Amniotic epithelial cell (primary cell): ENCODE measurements at places on chromosomes 13 and 19.
A peak's percentile ranks its signal among the peaks of the same experiment; 100 is the strongest.

- DNase-seq = no peak
Measured at GRCh38 chr19:45954156-45954555, 19.5 kb downstream of the NOVA2 start.

DNA sequence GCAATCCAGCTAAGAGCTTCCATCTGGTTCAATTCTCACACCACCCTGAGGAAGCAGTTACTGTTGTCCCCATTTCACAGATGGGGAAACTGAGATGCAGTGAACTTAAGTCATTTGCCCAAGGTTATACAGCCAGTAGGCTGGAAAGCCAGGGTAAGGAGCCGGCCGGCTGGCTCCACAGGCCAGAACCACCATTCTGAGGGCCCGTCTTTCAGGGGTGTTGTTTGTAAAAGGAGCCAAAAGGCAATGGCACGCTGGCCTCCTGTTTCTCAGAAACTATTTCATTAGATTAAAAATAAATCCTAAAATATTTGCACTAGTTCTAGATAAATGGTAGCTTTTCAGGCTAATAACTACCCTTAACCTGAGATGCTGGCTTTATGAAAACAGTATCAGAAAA is 114.9 kb downstream of the CRYL1 start:
- DNase-seq = no peak

DNA sequence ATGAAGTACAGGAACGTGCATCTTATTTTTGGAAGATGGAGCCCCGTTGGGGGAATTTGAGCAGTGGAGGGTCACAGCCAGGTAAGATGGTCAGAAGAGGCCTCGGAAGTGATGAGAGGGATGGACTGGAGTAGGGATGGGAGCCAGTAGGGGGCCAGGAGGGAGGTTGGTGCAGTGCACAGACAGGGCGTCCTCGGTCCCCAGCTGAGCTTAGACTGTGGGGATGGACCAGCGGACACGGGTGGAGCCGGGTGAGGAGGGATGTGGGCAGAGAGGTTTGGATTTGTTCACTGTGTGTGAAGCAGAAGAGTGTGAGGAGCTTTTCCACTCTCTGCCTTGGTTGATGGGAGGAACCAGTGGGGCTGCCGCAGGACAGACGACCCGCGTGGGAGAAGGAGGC is 10.6 kb downstream of the RPS9 start:
- DNase-seq = no peak

- DNase-seq = no peak
Measured at GRCh38 chr19:4368128-4368820, 24.9 kb downstream of the MPND start.

DNA sequence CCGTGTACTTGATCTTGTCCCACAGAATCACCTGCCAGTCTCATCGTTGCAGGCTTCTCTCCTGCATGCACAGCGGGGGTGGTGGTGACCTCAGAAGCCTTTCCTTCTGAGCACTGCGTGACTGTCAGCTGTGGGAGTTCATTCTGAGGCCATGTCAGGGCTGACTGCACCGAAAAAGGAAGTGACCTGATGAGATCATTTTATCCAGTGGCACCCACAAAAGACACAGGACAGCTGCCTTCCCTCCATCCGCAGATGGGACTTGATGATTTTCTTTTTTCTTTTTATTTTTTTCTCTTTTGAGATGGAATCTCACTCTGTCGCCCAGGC is 89.7 kb downstream of the RAB20 start:
- no peak for DNase-seq

GRCh38 chr19:13212759-13213330 is 62.6 kb downstream of the IER2 start:
- peak; percentile 31 for DNase-seq

DNA sequence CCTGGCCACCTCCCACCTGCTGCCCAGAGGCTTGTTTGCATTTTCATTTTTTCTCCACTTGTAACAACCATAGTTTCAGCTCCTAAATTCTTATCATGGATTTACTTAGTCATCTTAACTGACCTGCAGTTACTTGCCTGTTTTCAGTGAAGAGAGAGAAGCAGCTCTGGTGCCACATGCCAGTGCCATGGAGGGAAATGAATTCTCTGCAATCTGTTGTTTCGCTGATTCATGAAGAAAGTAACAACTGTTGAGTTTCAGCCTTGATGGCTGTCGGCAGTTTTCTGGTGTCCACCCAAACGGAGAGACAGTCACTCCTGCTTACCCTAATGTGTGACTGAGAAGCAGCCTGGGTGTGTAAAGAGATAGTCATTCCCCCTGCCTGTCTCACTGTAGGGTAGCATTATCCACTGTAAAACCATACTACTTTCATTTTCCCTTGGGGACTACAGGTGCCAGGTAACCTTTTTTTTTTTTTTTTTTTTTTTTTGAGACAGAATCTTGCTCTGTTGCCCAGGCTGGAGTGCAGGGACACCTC is 116.1 kb downstream of the DNAJC3 start:
- peak; percentile 61 for DNase-seq

- DNase-seq = peak; percentile 96
Measured at GRCh38 chr19:3669947-3670795, 30.1 kb downstream of the PIP5K1C start.

DNA sequence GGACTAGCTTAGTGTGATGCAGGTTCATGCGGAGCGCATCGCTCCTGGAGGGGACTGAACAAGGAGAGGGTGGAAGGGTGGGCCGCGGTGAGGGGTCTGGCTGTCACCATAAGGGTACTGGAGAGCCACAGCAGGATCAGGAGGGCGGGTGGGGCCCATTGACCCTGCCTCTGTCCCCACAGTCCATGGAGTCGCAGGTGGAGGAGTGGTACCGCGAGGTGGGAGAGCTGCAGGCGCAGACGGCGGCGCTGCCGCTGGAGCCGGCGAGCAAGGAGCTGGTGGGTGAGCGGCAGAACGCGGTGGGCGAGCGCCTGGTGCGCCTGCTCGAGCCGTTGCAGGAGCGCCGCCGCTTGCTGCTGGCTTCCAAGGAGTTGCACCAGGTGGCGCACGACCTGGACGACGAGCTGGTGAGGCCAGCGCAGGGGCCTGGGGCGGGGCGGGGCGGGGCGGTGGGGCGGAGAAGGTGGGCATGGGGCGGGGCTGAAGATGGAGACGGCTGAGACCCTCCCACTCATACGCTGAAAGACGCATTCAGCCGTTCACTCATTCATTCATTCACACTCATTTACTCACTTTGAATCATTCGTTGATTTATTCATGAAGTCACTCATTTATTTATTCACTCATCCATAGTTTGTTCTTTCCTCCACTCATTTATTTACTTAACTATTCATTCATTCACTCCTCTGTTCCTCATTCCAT is 27.5 kb upstream of the SHKBP1 start:
- DNase-seq = peak; percentile 34

GRCh38 chr13:56773148-56773547 is 367.6 kb upstream of the PRR20A start:
- DNase-seq = no peak

DNA sequence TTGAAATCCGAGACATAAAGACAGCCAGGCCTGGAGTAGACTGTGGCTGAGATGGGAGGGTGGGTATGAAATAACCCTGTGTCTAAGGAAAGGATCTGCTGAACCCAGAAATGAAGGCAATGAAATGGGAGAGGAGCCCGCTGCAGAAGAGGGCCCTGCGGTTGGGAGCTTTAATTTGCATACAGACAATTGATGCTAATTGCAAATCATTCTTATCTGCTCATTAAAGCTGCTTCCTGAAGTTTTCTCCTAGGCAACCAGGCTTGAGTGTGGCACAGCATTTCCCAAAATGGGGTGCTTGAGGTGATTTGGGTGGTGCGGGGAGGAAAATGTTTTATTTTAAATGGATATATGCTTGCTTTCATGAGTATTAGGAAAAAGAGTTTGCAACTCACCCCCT is 55.4 kb downstream of the DPF1 start:
- DNase-seq = no peak

GRCh38 chr13:90622541-90622940 is 724.9 kb upstream of the MIR17HG start:
- DNase-seq = peak; percentile 4

DNA sequence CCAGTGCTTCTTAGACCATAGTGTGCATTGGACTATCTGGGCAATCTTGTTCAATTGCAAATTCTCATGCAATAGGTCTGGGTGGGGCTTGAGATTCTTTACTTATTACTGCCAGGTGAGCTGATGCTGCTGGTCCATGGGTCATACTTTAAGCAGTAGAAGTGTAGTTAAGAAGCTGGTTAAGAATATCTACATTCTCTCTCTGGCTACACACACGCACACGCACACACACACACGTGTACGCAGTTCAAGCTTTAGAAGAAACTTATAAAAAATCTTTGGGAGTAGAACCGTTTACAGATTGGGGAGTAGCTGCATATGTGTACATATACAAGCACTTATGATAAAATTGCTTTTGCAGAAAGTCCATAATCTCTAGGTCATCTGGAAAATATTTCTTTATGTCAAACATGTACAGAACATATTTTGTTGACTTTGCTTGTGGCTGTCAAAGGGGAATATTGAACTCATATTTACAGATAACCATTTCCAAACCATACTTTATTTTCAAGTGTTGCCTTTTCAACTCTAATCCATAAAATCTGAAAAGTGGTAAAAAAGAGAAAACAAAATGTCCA is 99.7 kb downstream of the GPC6 start:
- no peak for DNase-seq

DNA sequence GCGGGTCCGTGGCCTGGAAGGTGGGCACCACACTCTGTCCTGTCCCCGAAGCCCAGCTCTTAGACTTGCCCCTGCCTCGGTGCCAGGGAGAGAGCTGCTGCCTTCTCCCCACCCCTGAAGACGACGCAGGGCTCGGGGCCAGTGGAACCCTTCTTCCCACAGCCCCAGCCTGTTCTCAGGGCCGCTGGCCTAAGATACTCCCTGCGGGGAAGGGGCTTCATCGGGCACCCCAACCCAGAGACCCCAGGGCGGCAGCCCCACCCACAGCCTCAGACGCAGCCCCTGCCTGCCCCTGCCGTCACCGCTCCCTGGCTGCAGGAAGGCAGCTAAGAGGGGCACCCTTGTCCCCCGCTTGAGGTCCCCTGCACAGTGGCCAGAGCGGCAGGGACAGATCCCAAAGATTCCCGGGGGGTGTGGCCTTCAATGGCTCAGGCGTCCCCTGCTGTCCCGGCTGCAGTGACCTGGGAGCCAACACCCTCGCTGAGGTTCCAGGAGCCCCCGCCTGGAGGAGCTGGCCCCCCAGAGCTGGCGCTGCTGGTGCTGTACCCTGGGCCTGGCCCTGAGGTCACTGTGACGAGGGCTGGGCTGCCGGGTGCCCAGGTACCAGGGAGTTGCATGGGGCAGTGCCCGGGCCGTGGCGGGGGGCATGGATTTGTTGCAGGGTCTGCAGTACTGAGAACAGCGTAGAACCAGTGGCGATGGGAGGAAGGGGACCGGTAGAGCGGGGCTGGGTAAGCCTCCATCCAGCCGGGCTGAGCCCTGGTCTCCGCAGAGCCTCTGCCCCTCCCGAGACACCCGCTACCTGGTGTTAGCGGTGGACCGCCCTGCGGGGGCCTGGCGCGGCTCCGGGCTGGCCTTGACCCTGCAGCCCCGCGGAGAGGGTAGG is 1.0 kb downstream of the AMH start:
- no peak for DNase-seq

GRCh38 chr19:3767050-3767449 is 4.6 kb downstream of the MRPL54 start:
- DNase-seq = no peak

- no peak for DNase-seq
Measured at GRCh38 chr19:924553-925086, 1.2 kb upstream of the ARID3A start.

GRCh38 chr13:30027569-30028455 is 177.4 kb upstream of the UBL3 start:
- peak; percentile 86 for DNase-seq

- DNase-seq = peak; percentile 88
Measured at GRCh38 chr13:114128624-114129522, 3.5 kb downstream of the RASA3 start.

- DNase-seq = no peak
Measured at GRCh38 chr19:35143231-35143715, at the start of gene FXYD7. Gene FXYD7 (plus strand): TSS chr19:35143255. CDS start chr19:35143334, 79 bp downstream.

- DNase-seq = no peak
Measured at GRCh38 chr13:39887387-39887786, 231.9 kb downstream of the COG6 start.

DNA sequence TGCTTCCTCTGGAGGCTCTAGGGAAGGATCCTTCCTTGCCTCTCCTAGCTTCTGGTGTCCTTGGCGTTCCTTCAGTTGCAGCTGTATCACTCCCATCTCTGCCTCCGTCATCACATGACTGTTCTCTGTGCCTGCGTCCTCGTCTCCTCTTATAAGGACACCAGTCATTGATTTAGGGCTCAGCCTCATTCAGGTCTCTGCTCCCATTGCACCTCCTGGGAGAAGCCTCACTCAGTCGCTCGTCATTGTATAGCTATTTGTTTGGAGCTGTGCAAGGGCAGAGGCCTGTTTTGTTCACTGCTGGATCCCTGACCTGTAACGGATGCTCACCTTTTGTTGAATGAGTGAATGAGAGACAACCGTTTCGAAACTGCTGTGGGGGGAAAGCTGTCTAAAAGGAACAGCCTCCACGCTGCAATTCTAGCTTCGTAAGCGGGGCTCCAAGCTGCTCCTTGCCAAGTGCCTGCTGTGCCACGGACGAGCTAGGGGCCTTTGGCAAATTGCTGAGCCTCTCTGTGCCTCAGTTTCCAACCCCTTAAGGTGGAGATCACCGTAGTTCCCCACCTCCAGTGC is 17.2 kb downstream of the BRSK1 start:
- no peak for DNase-seq

GRCh38 chr19:8004723-8005513 is 523 bp downstream of the ELAVL1 start:
- DNase-seq = peak; percentile 62

GRCh38 chr13:77981281-77981881 is 62.8 kb upstream of the EDNRB start:
- peak; percentile 43 for DNase-seq

DNA sequence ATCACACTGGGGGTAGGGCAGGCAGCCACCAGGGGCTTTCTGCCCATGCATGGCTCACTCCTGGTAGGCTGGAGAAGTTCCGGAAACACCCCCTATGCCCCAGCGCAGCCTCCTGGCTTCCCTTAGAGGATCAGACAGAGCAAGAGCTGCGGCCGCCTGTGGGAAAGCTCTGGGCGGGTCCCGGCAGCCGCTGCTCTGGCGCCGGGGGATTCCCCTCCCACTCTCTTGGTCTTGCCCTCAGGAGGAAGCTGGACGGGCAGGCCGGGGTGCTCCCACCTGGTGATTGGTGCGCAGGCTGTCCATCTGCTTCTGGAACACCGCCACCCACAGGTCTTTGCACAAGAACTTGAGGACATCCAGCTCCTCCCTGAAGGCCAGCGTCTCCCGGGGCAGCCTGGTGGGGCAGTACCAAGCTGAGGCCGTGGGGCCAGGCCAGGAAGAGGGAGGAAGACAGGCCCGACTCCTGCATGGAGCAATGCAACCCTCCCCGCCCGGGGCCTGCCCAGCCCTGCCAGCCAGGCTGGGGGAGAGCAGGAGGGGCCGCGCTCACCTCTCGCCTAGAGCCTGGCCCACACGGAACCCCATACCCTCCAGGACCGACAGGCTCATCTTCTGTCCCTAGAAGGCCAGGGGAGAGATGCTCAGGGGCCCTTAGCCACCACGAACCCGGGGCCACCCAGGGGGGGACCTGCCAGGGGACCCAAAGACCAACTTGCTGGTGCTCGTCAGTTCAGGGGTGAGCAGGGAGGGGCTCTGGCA is 4.0 kb upstream of the NKPD1 start:
- peak; percentile 95 for DNase-seq
